ENCODE measurements at places on chromosomes 5 and 9.
A peak's percentile ranks its signal among the peaks of the same experiment; 100 is the strongest.

- no peak for DNase-seq
These were observed 26.9 kb upstream of the ANXA6 start for GRCh38 chr5:151184316-151185042.

DNA sequence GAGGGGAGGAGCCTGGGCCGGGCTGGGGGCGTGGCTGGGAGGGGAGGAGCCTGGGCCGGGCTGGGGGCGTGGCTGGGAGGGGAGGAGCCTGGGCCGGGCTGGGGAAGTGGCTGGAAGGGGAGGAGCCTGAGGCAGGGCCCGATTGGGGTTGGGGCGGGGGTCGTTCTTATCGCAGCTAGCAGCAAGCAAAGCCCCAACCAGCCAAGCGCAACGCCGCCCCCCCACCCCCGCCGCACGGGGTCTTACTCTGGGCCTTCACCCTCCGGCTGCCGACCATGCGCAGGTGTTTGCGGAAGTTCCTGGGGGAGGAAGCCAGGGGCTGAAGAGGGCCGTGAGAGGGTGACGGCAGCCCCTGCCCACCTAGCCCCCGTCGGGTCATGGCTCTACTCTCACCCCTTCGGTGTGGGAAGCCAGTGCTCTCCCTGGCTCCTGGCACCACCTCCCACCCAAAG is 5.0 kb downstream of the NSMF start:
- no peak for DNase-seq

- DNase-seq: no peak
These were observed 53.1 kb downstream of the NSD1 start for GRCh38 chr5:177186645-177187044.

DNA sequence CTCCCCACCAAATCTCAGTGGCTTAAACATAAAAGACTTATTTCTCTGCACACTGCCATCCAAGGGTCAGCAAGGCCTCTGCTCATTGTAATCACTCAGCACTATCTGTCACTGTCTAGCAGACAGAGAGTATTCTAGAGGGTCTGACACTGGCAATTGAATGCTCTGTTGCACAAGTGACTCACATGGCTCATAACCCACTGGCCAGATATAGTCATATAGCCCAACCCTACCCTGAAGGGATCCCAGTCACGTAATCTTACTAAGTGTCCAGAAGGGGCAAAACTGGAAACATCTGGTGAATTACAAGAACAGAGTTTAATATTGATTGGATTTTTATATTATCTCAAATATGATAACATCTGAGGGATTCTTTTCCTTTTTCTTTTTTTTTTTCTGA is 80.7 kb downstream of the TSSK1B start:
- peak; percentile 2 for DNase-seq

GRCh38 chr5:65043843-65044359 is 275.2 kb downstream of the CWC27 start:
- no peak for DNase-seq

DNA sequence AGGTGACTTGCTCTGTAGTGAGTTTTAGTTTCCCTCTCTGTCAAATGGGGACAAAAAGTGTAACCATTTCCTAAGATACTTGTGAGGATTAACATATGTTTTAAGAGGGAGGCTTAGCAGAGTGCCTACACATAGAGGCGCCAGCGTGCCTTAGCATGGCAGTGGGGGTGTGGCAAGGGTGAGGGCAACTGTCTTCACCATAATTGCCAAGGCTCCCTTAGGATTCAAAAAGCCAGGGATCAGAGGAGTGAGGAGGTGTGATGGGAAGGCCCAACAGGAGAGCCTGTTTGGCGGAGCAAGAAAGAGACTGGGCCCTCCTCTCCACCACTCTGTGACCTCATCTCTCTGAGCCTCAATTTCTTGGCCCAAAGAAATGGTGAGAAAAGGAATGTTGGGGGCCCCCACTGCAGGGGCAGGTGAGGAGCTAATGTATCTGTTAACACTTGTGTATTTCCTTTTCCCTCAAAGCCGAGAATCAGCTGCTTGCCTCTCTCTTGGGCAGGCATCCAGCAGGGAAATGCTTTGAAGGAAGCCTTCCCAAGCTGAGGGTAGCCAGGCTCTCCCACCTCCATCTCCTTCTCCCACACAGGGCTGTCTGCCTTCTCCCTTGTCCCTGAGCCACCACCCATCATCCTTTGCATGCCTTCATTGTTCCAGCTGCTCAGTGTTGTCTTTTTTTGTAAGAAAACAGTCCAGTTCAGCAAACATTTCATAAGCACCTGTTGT is 76.0 kb downstream of the DAB2IP start:
- no peak for DNase-seq

DNA sequence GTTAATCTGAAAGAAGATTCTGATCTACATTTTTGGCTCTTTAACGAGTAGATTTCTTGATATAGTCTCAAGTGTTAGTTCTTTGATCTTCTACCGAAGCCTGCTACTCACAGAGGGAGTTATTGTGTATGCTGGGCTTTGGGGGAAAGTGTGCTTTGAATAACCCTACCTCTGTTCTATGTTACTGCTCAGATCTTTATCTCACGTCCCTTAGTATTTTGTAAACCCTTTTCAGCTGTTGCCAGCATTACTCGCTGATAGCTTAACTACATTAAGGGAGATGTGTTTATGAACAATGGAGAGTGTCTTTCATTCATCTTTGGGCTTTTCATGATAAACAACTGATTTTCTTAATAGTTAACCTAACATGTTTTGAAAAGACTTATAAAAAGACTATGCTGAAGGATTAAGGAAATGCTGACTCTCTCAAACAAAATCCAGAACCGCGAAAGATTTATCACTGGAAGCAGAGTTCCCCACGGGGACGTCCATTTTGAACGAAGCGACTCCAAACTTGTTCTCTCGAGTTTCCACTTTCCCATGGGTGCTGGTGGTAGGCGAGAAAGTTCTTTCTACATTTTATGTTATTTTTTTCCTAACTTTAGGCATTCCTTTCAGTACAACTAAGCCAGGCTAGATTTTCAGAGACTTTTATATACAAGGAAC is 27.9 kb upstream of the ALDH1A1 start:
- peak; percentile 6 for DNase-seq

DNA sequence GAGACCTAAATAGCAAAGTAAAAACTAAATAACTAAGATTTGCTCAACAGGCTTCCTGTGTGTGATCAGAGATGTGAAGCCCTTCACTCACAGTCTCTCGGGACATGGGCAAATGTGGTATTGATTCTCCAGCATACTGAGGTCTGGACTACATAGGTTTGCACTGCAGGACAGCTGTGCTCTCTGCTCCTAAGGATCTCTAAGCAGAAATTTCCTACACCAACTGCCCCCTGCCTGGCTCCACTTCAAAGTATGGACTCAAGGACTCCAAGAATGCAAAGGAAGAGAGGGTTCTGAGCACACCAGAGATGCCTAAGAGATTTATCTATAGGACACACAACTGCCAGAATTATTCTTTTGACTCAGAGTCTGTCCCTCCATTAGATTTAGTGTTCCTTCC is 487.2 kb downstream of the SEMA5A start:
- no peak for DNase-seq

- DNase-seq: no peak
These were observed 1.1 kb upstream of the ADAMTSL1 start for GRCh38 chr9:18472841-18473251.

DNA sequence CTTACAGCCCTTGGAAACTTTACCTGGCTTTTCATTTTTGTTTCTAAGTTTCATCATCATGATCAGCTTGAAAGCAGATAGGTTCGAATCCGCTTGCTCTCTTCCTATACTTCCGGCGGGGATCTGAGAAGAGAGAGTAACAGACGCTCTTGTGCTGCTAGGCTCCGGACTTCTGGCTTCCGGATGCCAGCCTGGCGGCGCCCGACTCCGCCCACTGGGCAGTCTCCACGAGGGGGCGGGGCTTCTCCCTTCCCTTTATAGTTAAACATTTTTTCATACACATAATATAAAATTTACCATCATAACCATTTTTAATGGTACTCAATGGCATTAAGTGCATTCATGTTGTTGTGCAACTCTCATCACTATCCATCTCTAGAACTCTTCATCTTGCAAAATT is 49.5 kb upstream of the ELOVL7 start:
- DNase-seq: no peak

- DNase-seq: no peak
These were observed 960.6 kb upstream of the DMAC1 start for GRCh38 chr9:8760000-8760767.

DNA sequence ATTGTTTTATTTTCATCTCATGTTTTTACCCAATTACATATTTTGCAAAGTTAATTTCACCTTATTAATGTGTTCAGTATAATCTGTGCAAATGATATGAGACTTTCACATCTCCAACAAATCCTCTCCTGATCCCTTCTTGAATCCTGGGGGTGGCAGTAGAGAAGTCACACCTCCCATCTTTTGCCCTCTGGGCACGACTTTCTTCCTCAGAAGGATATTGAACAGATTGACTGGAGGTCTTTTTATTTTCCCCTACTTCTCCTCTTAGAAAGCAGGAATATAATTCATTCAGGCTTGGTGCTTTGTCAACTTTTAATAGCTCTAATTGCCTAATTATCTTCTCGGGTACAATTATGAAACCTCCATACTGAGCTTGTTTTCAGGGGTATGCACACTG is 1037.1 kb upstream of the NUDT12 start:
- no peak for DNase-seq

DNA sequence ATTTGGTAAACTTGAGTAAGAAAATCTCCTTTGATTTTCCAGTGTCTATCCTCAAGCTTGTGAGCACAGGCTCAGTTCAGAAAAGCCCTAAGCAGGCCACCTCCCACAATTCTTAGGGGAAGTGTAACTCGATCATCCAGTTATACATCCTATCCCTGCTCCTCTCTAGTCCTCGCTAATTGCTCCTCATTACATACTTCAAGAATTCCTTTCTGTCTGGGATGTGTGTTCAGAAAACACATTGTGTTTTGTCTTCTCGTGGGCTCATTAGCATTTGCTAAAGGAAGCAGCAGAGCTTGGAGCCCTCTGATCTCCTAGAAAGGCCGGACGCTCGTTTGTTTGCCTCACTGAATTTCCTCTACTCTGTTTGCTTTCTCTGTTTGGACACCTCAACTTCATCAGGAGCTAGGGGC is 268.2 kb upstream of the RFX3 start:
- no peak for DNase-seq

DNA sequence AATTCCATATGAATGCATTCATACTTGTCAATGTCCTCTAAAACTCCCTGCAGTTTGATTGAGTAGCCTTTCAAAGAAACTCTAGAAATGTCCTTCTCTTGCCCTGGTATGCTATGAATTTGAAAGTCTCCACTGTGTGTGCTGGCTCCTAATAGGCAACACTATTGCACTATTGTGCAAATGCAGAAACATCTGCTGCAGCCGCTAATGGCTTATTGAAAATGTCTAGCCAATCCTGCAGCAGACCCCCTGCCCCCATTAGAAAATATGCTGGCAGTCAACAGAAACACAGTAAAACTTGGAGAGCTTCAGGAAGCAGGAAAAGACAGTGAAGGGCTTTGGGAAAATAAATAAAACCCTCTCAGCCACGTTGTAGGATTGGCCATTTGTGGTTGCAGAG is 87.3 kb upstream of the GRAMD2B start:
- no peak for DNase-seq

DNA sequence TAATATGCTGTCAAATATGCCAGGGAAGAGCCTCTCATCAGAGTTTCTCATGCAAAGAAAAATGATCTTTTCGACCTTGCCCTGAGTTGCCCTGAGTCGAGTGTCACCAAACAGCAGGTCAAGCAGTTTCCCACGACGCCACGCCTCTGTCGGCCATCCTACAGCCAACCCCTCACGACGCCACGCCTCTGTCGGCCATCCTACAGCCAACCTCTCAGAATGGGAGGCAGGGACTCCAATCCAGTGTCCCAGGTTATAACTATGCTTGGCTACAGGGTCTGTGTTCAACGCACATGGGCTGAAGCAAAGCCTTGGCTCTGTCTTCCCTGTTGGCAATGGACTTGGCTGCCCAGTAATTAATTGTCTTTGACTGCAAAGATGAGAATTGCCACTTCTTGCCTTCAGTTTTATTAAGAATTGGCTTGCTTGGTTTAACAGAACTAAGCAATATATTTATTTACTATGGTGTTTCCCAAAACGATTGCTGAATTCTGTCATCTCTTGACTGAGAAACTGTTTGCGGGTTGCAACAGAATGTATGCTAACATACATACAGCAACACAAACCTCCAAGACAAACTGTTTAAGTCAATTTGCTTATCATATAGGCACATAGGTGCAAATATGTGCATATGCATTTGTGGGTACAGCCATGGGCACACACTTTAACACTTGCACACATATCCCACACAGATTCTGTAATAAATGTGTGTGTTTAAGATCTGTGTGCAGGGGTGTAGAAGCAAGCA is 352.9 kb downstream of the GLIS3 start:
- DNase-seq: no peak

- peak; percentile 50 for DNase-seq
These were observed 724 bp downstream of the TCERG1 start for GRCh38 chr5:146447734-146448380.

DNA sequence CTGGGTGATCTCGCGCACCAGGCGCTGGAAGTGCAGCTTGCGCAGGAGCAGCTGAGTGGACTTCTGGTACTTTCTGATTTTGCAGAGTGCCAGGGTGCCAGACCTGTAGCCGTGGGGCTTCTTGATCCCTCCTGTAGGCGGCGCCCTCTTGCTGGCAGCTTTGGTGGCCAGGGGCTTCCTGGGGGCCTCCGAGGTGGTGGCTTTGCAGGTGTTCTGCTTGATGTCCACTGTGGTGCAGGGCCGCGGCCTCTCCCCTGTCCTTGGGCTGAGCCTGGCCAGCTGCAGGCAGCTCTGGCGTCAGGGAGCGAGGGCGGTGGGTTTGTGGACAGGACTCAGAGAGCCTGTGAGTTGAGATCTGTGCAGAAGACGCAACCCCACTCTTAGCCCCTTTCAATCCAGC is 36.1 kb downstream of the TAF11L14 start:
- no peak for DNase-seq

DNA sequence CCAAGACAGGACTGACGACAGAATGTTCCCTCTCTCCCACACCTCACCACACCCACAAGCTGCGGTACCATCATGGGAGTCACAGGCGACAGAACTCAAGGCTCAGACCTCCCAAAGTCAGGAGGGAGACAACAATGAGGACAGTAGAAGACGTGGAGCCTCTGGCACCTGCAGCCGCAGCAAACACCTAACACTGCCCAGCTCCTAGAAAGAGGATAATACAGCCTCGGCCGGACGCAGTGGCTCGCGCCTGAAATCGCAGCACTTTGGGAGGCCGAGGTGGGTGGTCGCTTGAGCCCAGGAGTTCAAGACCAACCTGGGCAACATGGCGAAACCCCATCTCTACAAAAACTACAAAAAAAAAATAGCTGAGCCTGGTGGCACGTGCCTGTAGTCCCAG is 13.2 kb upstream of the PRDM12 start:
- no peak for DNase-seq

- no peak for DNase-seq
These were observed 116.8 kb downstream of the ADAMTS6 start for GRCh38 chr5:65364907-65365306.

DNA sequence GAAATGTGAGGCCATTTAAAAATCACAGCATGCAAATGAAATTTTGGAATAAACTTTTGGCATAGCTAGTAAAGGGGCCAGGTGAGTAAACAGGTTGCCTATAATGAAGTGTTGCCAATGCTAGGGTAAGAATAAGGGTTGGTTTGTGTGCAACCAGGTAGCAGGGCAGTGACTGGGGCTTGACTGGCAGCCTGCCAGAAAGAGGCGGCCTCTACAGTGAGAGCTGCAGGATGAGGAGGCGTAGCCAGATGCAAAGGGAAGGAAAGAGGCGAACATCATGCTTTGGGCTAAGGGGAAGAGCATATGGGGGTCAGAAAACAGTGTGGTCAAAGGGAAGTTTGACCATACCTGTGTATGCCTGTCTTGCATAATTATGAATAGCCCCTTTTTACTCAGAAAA is 70.6 kb downstream of the MAST4 start:
- DNase-seq: no peak

- no peak for DNase-seq
These were observed 114.6 kb upstream of the LRRTM2 start for GRCh38 chr5:138989720-138990119.
